Fibroblast of upper back skin (primary cell): ENCODE measurements at places on chromosomes 6 and 20.

- peak; percentile 23 for DNase-seq
Measured at GRCh38 chr6:80938131-80938530, 814.4 kb downstream of the TENT5A start.

- no peak for DNase-seq
Measured at GRCh38 chr20:21146215-21146614, 20.3 kb downstream of the KIZ start.

DNA sequence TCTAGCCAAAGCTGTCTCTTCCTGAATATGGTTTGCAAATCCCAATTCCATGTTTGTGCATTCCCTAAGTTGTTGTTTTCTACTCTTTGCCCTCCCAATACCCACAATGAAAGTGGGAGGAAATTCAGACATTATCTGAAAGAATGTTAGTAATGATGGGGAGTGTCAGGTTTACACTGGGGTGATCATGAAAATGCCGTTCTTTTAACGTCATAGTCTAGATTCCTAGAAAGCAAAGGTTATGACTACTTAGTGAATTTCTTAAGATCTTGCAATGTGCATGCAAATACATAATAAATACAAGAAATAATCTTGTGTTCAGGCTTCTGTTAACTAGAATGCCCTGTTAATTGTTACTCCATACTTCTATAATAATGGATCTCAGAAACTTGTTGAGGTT is 101.0 kb downstream of the LCA5 start:
- DNase-seq: no peak

DNA sequence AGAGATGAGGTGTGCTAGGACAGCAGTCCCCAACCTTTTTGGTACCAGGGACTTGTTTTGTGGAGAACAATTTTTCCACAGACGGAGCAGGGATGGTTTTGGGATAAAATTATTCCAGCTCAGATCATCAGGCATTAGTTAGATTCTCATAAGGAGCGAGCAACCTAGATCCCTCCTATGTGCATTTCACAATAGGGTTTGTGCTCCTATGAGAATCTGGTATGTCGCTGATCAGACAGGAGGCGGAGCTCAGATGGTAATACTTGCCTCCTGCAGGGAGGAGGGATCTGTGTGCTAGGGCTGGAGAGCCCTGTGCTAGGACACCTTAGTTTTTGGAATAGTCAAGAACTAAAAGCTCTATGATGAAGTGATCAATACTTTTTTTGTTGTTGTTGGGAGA is 2.5 kb downstream of the SMIM13 start:
- DNase-seq: peak; percentile 70

GRCh38 chr20:57716202-57716601 is 6.4 kb upstream of the PMEPA1 start:
- peak; percentile 84 for DNase-seq

DNA sequence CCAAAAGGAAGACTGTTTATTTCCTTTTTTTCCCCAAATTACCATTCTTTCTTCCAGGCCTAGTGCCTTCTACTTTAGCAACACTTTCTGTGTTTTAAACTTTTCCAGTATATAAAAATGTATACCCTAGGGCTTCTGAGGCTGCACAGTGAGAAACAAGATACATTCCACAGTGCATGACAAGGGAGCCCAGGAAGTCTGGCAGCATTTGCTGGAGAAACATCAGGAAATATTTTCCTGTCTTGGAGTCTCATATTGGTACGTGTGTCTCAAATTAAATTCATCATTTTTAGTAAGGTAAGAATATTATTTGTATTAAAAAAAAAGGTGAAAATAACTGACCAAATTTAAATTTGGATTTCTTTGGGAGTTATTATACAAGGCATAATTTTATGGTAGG is 662.6 kb downstream of the RFPL4B start:
- peak; percentile 83 for DNase-seq

GRCh38 chr6:40681622-40682021 is 94.5 kb upstream of the LRFN2 start:
- DNase-seq: no peak

DNA sequence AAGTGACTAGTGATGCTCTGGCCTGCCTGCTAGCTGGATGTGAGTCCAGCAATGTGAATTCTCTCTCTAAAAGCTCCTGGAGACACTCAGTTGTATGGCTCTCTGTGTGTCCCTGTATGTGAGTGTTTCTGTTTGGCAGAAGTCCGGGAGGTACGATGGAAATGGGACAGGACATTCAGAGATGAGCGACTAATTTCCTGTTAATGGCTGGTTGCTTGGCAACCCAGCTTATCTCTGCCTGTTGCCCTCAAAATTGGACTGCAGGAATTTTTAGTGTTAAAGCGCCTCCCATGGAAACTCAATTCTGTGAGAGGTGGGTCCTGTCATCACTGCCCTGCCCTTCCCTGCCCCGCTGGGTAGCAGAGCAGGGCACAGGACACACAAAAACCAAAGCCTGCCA is 136.8 kb upstream of the LRFN2 start:
- peak; percentile 35 for DNase-seq

- DNase-seq: no peak
Measured at GRCh38 chr20:53853111-53853713, 217.2 kb downstream of the BCAS1 start.

DNA sequence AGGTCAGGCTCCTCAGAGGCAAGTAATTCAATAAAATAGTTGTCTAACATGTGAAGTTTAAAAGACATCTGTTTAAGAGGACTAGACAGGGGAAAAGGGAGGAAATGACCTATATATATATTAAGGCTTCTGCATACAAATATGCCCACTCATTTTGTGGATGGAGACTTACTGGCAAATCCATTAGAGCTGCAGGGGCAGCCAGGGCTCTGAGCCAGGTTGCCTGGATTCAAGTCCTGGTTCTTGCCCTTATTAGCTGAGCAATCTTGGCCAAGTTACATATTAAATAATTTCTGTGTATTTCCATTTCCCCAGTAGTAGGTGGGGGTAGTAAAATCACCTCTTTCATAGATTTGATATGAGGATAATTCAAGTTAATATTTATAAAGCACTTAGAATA is 287.0 kb upstream of the RIMS1 start:
- DNase-seq: peak; percentile 1

DNA sequence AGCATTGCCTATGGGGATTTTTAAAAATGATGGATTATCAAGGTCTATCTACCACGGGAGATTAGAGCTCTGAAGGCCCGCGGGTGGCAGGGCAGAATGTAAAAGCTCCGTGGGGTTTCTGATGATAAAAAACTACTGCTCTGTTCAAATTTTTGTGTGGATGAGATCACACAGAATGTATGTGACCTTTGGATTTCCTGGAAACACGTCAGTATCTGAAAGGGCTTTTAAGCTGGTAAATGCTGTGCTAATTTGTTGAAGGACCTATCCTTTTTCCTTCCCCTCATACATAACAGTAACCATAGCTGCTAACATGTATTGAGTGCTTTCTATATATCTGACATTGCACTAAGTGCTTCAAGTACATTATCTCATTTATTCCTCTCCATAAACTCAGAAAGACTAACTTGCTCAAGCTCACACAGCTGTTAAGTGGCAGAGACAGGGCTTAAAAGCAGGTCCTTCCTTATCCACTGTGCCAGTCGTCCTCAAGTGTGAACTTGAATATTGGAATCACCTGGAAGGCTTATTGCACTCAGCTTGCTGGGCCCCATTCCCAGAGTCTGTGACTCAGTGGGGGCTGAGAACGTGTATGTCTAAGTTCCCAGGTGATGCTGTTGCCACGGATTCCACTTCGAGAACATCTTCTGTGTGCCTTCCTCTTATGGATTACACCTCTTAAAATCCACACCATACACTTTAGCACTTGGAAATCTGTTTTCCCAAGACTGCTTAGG is 1.9 kb upstream of the TMEM242 start:
- DNase-seq: peak; percentile 26

- DNase-seq: peak; percentile 80
Measured at GRCh38 chr6:5996714-5997419, 9.9 kb downstream of the NRN1 start.

GRCh38 chr6:153976921-153977693 is 61.9 kb upstream of the OPRM1 start:
- peak; percentile 14 for DNase-seq

DNA sequence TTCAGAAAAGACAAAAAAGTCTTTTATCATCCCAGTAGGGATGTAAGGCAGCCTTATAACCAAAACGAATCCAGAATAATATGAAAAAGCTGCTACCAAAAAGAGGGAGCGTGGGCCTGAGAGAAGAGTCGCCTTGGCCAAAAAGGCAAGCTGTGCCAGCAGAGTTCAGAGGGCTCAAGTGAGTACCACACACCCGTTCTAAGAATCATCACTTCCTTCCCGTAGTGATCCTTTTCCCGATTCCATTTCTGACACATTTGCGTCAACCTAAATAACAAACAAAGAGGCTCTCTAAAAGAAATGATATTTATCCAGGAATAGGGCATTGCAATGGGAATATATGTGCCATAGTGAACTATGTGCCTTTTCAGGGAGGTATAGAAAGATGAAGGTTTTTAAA is 3.8 kb upstream of the TMEM181 start:
- no peak for DNase-seq

DNA sequence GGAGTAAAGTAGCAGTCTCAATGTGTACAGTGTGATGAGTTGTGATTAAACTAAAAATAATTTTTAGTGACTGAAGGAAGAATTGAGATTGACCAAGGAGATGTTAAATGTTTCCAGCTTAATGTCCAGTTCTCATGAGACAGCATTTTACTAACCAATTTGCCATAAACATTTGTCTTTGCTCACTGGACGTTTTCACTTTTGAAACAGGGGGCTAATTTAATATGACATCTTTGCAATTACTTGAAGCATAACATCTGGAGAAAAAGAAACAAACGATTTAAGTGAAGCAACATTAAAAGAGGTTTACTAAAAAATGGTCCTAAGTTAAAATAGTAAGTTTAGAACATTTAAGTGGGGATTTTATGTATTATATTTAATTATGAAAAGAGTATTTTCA is 443.8 kb downstream of the BCKDHB start:
- DNase-seq: no peak
